ENCODE measurements at places on chromosomes 7 and 10.

- DNase-seq, result peak; percentile 1
Observed at GRCh38 chr7:86469680-86470295, 173.9 kb upstream of the GRM3 start.

DNA sequence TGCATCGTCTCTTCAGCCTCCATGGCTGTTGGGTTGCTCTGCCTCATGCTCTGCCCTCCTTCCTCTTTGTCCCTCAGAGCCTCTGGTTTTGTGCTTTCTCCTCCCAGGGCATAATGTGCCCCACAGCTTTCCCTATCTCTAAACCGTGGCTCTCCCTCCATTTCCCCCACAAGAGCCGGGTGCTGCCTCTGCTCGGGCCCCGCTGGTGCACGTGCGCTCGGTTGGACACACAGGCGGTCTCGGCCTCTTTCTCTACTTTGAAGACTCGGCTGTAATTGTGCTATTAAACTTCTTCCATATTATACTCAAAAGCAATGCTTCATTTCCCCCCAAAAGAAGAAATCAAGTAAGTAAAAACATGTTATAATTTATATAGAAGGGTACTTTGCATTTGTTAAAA, 109.7 kb upstream of the KLF14 start:
- DNase-seq, result no peak

DNA sequence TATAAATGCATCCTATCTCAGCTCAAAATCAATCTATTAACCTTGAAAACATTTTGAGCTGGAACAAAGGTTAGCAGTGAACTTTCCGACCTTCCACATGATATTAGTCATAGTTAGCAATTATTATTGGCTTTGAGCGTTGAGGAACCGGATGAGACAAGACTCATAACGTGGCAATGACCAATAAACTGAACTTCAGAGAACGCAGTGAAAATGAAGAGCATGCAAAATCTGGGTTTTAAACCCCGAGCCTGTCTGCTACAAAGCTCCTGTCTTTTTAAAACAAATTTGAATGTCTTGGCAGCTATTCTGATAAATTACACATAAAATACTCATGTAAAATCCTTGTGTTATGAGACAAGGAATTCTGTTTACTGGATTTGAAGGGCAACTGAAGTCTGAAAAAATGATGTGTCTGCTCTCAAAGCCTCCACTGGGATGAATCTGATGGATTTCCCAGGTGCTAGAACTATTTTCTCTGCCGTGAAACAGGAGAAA, 74.7 kb upstream of the ITGB1 start:
- DNase-seq, result no peak

GRCh38 chr7:131106681-131107336, 220.9 kb upstream of the MKLN1 start:
- DNase-seq, result no peak

DNA sequence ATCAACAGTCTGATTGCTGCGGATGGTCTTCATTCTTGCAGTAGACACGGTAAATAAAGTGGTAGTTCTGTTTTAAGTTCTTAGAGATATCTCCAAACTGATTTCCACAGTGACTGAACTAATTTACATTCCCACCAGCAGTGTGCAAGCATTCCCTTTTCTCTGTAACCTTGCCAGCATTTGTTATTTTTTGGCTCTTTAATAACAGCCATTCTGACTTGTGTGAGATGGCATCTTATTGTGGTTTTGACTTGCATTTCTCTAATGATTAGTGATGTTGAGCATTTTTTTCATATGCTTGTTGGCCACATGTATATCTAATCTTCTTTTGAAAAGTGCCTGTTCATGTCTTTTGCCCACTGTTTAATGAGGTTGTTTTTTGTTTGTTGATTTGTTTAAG, 30.2 kb upstream of the CXCL12 start:
- no peak for DNase-seq

DNA sequence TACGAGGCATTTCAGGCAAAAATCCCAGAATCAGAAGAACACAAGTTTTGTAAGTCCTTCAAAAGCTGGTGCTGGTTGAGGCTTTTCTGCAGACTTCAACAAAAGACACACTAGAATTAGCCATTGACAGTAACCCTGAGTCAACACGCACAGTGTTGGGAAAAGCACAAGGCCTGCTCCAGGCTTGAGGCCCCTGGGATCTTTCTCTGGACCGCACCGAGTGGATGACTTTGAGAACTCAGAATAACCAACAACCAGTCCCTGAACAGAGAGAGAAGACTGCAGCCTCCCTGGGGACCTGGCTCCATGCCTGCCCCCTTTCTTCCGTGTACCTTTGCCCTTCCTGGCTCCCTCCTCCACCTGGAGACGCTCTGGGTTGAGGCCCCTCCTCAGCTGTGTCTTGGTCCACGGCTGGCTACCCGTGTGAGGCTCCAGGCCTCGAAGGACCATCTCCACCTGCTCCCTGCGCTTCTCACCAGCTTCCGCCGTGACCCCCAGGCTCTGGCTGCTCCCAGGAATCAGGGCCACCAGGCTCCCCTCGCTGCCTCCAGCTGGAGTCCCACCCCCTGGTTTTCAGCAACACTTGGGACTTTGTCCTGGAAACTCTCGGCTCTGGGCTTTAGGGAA, 28.4 kb downstream of the DIP2C start:
- no peak for DNase-seq

DNA sequence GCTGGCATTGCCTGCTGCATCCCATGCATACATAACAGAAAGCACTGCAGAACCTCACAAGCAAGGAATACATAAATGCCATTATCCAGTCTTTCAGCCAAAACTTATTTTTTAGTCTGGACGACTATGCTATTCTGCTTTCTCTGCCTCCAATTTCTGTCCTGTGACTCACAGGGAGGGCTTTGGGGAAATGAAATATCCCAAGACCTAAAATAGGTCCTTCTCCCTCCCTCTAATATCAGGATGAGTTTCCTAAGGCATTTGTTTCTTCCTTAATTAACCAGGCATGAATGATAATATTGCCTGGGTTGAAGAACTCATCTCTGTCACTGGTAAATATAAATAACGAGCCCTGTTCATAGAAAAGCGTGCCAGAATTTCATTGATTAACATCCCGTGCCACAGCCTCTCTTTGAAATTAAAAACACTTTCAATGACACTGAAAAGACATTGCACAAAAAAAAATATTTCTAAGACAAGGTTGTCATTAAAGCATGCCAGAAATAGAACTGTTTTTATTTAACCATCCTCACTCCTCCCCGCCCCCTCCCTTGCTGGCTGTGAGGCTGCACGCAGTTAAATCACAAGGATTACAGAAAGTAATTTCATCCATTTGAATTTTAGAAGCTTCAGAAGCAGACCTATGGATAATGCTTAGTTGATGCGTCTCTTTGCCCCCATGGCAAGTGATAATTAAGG, 103.0 kb upstream of the ANKRD1 start:
- DNase-seq, result no peak

- DNase-seq, result no peak
Observed at GRCh38 chr7:128221929-128222403, 19.1 kb upstream of the LEP start.

DNA sequence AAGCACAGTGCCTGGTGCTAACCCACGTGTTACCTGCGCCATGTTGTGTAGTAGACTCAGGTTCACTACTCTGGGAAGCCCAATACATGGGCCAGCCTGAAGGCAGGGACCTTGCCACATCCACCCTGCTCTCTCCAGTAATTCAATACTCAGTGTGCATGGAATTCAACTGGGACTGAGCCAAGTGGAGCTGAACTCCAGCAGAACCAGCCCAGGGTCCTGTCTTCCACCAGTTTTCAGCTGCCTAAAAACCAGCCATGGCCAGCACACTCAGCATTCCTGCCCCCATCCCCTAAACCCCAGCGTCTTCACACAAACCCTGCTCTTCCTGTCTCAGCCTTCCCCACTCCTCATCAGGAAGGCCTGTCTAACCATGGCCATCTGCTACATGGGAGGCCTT, 15.4 kb downstream of the FGF8 start:
- no peak for DNase-seq

DNA sequence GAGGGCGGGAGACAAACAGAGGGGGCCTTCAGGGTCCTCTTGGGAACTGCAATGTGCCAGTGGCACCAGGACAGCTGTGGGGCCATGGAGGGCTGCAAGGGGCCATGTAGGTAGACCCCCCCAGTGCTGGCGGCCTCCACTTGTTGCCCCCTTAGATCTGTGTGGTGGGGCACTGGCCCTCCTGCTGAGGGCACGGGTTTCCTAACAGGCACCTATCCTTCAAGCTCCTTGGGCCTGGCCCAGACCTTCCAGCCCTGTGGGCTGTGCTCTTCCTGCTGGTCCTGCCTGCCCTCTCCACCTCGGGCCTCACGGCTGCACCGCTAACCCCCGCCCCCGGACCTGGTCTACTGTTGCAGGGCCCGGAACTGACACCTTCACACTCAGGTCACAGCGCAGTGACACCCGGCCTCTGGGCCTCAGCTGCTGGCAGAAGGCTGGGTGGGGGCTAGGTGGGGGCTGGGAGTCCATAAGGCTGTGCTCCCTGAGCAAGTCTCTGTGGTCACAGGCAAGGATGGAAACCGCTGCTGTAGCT, 12.6 kb downstream of the RASGEF1A start:
- no peak for DNase-seq

- no peak for DNase-seq
Observed at GRCh38 chr10:124453960-124454610, 4.2 kb upstream of the NKX1-2 start.

GRCh38 chr7:55573234-55573900, 1.1 kb upstream of the VOPP1 start:
- no peak for DNase-seq

DNA sequence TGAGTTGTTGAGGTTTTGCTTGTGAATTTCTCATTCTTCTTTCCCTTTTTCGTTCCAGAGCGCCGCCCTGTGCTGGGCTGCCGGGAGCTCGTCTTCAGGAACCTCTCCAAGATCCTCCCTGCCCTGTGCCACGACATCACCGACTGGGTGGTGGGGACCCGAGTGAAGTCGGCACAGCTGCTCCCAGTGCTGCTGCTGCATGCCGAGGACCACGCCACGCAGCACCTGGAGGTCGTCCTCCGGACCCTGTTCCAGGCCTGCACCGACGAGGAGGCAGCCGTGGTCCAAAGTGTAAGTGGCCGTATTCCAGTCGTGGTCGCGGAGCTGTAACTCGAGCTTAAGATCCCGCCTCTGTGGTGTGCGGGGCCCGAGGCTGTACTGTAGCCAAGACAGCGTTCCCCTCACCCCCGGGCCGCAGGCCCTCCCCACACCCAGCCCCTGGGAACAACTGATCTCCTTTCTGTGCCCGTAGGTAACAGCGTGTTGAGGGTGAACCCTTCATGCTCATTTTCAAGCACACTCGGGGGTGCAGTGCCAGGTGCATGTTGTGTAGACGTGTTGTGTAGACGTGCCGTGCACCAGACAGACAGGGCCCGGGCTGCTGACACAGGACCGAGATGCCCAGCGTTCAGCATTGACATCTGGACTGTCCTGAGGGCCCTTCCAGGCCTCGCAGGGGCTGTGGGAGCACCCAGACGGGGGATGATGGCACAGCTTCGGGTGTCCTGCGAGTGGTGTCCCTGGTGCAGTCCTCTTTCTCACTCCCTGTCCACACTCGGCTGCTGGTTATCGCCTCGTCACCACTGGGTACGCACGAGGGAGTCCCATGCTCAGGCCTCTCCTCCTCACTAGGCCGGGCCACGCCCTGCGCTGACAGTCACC, 27.7 kb upstream of the PRKAR1B start:
- no peak for DNase-seq

DNA sequence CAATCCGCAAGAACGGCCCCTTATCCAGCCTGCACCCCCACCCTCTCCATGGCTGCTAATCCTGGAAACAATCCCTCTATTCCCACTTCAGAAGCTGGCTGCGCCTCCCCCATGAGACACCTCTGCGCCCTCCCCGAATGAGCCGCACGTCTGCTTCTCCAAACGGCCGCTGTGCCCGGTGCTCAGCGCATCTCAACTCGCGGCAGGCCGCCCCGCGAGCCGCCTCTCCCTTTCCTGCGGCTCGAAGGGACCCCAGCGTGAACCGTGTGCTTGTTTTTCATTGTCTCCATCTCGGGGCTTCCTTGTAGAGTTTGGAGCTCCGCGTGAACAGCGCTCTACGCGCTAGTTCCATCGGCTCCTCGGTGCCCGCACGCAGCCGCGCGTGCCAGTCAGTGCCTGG, 20.8 kb upstream of the FXYD4 start:
- DNase-seq, result no peak

DNA sequence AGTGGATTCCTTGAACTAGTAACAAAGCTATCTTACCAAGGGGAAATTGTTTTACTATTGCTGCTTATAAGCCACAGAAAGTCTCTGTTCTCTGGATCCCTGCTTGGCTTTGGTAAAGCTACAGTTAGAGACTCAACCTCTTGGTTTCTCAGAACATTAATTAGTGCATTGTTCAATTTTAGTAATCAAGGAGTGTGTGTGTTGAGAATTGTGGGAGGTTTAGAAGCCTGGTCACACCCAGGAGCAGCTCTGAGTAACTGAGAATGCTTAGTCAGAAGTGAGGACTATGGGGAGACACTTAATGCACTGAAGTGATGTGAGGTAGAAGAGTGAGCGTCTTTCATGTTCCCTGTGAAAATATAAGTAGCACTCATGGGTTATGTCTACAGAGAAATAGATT, 8.2 kb upstream of the ACTA2 start:
- peak; percentile 2 for DNase-seq

- no peak for DNase-seq
Observed at GRCh38 chr10:60645980-60646379, 132.3 kb upstream of the CDK1 start.

GRCh38 chr7:27579565-27579964, 83.1 kb downstream of the HIBADH start:
- no peak for DNase-seq

- no peak for DNase-seq
Observed at GRCh38 chr7:140212100-140212881, 35.5 kb upstream of the KDM7A start.

GRCh38 chr10:86449926-86450558, 71.5 kb downstream of the WAPL start:
- DNase-seq, result no peak

DNA sequence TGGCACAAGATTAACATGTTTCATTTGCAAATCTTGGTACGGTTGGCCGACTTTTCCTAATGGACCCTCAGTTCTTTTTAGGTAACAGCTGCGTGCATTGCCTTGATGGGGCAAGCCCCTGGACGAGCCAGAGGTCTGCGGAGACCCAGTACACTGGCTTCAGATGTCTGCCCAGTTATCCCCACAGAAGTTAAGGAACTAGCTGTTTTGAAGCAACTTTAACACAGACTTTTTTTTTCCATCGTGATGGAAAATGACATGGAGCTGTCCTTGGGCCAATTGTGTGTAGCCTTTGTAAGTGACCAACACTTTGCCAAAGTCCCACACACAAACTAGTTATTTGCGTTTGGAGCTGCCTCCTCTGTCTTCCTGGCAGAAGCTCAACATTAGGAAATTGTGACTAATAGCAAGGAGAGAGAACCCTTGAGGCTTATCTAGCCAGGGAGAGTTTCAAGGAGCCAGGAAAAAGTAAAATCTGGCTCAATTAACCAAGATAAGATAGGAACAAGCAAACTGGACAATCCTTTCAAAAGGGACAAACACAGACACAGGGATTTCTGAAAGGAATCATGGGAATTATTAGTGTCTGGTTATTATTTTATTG, 99.6 kb upstream of the BMPER start:
- no peak for DNase-seq

GRCh38 chr7:29971566-29972314, 17.9 kb downstream of the SCRN1 start:
- DNase-seq, result no peak

All from stimulated activated CD4-positive, alpha-beta T cell treated with anti-CD3 and anti-CD28 coated beads, TNF-alpha, amount 100 ng/mL, for 24 hours (primary cell).